ENCODE measurements at places on chromosomes 1 and 21.

GRCh38 chr1:35838693-35839245, 31.0 kb downstream of the AGO4 start:
- DNase-seq = no peak

DNA sequence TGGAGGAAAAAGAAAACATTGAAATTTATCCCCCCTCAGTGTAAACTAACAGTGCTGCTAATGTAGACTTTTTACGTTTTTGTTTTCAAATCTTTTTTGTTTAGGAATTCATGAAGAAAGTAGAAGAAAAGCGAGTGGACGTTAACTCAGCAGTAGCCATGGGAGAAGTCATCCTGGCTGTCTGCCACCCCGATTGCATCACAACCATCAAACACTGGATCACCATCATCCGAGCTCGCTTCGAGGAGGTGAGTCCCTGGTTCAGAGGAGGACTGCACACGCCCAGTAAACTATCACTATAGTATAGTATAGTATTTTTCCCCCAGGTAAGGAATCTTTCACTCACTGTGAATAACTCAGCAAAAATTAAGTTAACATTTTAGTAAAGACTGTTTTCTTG, 37.8 kb upstream of the BMP8A start:
- peak; percentile 49 for DNase-seq

DNA sequence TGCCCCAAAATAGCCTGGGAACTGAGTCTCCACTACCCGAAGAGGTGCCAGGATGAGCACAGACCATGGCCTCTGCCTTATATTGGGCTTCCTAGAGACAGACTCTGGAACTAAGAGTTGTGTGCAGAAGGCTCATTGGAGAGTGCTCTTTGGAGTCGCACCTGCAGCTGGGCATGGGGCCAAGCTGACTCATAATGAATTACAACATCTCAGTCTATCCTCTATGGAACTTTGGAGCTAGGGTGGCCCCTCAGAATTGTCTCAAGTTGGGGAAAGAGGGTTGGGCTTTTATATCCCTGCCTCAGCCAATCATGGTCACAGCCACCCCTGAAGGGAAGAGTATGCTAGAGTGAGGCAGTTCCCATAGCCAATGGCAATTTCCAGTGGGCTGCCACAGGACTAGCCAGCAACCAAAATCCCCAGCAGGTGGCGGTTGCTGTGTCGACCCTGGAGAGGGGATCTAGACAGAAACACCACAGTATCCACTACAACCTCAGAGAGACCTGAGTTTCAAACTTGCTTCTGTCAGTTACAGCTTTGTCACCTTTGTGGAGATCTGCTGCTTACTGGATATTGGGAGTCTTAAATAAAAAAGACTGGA, 93.8 kb downstream of the DMRTA2 start:
- DNase-seq = no peak

- DNase-seq = no peak
Observed at GRCh38 chr1:110734133-110734680, 59.5 kb upstream of the KCNA3 start.

- DNase-seq = no peak
Observed at GRCh38 chr21:37045149-37045548, 27.7 kb downstream of the PIGP start.

GRCh38 chr1:60765204-60765603, 317.2 kb upstream of the NFIA start:
- no peak for DNase-seq

DNA sequence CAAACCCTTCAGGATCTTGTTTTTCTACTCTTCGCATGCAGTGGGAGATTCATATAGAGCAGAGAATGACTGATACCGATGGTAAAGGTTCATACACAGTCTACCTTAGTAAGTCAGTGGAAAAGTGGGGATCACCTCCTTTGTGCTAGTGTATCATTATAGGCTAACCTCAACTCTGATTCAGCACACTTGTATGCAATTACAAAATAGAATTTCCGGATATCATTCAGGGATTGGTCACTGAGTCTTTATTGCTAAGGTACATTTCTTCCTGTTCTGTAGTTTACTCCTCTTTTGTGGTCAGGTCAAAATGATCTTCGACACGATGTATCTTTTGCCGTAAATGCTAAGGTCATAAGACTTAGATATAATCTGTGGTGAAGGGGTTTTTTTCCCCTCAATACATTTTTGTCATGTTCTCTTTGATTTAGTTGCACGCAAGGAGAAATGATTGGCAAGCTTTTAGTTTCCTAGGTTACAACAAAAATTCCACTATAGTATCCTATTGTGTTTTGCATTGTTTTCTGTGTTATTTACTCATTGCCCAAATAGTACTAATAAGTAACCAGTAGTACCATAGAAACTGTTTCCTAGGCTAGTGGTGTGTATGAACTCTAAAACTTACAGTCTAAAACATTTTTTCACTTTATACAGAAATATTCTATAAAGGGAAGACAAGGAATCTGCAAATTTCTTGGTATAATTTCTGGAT, 35.7 kb upstream of the PLA2G4A start:
- DNase-seq = no peak

DNA sequence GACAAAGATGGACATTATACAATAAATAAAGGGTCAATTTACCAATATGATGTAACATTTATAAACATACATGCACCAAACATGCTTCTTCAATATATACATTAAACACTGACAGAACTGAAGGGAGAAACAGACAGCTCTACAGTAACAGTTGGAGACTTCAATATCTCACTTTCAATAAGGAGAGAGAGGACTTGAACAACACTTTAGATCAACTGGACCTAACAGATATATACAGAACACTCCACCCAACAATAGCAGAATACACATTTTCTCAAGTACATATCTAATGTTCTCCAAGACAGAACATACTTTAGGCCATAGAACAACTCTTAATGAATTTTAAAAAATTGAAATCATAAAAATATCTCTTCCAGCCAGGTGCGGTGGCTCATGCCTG, 50.6 kb upstream of the TTC39A start:
- no peak for DNase-seq

DNA sequence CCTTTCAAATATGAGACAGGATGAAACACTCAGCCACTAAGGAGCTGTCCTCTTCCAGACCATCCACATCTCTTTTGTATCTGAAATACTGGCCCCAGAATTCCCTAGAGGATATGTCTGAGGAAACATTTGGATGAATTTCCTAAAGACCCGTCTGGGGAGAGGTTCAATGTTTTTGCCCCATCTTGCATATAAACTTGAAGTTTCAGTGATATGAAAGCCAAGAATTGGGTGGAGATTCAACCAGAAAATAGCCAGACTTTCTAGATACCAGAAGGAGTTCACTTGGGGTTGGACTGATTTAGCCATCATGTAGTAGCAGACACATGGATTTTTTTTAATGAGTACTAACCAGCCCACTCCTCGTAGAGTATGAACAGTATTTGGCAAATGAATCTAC, 182.0 kb downstream of the PLPP3 start:
- DNase-seq = no peak

GRCh38 chr1:2481885-2482284, 5.8 kb downstream of the PLCH2 start:
- no peak for DNase-seq

DNA sequence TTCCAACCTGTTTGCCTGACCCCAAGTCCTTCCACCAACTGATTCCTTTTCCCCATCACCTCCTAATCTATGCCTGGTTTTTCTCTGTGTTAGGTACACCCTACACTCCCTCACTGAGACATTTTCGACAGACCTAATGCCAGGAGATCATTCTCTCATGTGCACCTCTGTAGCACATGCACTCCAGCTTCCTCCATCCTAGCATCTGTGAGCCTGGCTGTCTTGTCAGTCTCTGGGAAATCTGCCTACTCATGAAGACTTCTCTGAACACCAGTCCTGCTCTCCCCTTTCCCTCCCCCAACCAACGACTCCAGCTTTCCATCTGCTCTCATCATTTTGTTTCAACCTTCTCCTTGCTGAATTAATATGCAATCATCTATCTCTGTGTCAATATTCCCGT, 987 bp downstream of the MED8 start:
- DNase-seq = no peak

- no peak for DNase-seq
Observed at GRCh38 chr1:20164694-20165202, 21.1 kb upstream of the UBXN10 start.

DNA sequence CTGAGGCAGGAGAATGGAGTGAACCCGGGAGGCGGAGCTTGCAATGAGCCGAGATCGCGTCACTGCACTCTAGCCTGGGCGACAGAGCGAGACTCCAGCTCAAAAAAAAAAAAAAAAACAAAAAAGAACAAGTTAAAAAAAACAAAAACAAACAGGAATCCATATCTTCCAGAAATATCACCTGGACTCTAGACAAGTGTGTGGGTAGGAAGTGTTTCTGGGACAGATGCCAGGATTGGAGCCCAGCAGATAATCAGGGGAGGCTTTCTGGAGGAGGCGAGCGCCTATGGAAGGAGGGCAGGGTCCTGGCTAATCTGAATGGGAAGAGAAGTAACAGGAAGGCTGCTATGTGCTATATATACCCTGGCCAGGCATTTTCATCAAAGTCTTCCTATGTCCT, 43.6 kb upstream of the SYNC start:
- DNase-seq = no peak

DNA sequence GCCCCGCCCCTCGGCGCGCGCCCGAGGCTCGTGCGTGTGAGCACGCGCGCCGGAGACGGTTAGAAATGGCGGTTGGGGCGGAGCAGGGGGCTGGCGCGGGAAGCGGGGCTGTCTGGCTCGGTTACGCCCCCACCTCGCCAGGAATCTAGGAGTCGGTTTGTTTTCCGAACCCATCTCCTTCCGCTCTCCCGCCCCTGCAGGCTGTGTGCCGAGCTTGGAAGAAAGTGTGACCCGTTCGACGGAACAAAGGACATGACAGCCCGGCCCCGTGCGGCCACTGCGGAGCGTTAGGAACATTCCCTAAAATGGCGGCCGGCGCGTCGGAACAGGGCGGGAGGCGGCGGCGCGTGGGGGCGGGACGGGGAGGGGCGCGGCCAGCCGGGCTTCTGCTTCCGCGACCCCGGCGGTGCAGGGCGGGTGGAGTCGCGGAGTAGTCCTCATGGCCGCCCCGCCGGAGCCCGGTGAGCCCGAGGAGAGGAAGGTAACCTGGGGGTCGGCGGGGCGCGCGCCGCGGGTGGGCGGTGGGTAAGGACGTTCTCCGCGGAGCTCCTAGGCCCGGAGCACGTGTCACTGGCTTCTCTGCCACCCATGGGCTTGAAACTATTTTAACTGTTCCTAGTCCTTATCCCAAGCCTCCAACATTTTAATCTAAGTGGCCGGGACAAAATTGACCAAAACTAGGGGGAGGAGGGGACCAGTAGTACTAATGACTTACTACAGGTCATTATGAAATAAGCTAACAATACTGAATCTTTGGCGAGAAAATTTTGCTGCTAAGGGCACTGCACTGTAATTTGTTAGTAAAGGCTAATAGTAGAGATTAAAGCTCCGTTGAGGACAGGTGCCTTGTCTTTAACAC, at the start of gene COX20:
Gene COX20 (plus strand): TSS at position 383 of the 859 bp plus-strand sequence. CDS start 57 bp downstream, at position 440.
- DNase-seq = peak; percentile 96

DNA sequence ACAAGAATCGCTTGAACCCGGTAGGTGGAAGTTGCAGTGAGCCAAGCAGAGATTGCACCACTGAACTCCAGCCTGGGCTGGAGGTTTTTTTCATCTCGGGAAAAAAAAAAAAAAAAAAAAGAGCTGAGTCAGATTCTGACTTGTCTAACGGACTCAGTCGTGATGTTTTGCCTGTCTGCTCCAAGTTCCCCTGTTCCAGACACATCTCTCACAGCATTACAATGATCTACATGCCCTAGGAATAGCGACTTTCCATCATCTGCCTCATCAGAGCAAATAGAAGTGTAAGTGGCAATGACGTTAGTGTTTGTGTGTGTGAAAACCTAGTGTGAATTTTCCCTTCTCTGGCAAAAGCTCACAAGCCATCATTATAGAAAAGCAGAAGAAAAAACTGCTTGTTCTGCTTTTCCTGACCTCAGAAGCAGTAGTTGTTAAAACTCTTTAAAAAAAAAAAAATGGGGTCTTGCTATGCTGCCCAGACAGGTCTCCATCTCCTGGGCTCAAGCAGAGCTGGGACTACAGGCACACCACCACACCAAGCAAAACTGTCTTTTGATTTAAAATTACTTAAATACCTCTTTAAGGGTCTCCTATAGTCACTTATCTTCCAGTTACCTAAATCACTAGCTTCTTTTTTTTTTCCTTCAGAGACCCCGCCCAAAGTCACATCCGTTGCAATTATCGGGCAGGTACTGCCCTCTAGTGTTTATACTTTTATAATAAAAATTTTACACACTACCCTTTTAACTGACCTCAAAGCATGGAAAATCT, 37.3 kb downstream of the PLEKHO1 start:
- DNase-seq = no peak

DNA sequence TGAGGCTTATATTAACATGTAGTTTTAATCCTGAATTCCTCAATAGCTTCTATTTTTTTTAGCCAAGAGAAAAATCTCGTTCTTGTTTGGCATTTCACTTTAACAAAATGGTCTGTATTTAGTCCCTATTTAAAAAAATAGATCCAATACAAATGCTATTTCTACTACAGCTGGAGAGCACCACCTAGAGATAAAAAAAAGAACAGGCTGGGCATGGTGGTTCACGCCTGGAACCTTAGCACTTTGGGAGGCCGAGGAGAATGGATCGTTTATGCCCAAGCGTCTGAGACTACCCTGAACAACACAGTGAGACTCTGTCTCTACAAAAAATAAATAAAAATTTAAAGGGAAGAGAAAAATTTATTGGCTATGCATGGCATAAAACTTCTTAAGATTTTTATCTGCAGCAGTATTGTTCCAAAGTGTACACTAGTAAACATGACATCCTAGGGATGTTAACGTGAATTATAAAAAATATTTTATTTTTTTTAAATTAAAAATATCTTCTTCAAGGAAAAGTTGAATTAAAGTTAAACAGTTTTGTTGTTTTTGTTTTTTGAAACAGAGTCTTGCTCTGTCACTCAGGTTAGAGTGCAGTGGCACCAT, 4.4 kb downstream of the ST7L start:
- DNase-seq = no peak

DNA sequence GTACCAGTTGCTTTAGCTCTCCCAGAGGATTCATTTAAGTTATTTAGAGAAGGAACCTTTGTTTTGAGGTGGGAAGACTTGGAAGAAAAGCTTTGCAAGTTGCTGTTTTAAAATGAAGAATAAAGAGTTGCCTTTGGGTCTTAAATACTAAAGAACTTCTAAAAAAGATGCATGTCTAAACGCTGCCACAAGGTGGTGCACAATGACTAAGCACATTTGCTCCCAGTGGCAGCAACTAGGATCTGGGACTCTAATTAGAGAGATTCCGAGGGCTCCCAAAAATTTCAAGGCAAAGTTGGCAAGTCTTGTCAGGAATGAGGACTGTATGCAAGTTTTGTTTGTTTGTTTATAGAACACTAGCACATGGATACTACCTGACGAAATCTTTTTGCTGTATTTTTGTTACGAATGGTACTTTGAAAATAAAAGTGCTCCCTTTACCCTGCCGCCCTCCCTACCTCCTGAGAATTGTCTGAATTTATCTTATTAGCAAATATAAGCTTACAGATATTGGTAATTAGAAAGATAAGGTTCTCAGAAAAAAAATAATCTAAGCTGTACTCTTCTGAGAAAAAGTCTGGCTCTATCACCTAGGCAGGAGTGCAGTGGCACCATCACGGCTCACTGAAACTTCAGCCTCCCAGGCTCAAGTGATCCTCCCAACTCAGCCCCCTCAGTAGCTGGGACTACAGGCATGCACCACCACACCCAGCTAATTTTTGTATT, 121.8 kb downstream of the HFM1 start:
- DNase-seq = no peak

- no peak for DNase-seq
Observed at GRCh38 chr1:158002022-158002630, 8.7 kb downstream of the KIRREL1 start.
